Amniotic stem cell (primary cell): ENCODE measurements at places on chromosomes 4 and X.

GRCh38 chr4:65719635-65720034 is 49.3 kb upstream of the EPHA5 start:
- DNase-seq: no peak

DNA sequence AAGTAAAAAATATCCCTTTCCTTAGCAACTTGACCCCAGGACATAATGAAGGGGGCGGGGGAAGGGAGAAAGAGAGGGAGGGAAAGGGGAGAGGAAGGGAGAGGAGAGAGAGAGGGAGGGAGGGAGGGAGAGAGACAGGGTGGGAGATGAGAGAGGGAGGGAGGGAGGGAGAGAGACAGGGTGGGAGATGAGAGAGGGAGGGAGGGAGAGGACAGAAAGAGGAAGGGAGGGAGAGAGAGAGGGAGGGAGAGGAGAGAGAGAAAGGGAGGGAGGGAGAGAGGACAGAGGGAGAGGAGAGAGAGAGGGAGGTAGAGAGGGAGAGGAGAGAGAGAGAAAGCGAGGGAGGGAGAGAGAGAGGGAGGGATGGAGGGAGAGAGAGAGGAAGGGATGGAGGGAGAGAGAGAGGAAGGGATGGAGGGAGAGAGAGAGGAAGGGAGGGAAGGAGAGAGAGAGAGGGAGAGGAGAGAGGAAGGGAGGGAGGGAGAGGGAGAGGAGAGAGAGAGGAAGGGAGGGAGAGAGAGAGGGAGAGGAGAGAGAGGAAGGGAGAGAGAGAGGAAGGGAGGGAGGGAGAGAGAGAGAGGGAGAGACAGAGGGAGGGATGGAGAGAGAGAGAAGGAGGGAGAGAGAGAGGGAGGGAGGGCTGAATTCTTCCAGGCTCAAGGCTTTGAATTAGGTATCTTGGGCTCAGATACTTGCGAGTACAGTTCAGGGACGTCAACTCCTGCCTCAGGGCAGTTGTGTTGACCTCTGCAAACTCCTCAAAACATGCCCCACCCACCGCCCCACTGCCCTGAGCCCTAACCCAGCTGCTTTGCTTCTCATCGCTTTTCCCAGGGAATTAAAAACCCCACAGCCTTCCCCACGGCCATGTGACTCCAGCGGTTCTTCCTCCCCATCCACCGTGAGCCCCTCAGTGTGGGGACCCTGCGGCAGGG is 40.0 kb upstream of the ADRA2C start:
- no peak for DNase-seq

DNA sequence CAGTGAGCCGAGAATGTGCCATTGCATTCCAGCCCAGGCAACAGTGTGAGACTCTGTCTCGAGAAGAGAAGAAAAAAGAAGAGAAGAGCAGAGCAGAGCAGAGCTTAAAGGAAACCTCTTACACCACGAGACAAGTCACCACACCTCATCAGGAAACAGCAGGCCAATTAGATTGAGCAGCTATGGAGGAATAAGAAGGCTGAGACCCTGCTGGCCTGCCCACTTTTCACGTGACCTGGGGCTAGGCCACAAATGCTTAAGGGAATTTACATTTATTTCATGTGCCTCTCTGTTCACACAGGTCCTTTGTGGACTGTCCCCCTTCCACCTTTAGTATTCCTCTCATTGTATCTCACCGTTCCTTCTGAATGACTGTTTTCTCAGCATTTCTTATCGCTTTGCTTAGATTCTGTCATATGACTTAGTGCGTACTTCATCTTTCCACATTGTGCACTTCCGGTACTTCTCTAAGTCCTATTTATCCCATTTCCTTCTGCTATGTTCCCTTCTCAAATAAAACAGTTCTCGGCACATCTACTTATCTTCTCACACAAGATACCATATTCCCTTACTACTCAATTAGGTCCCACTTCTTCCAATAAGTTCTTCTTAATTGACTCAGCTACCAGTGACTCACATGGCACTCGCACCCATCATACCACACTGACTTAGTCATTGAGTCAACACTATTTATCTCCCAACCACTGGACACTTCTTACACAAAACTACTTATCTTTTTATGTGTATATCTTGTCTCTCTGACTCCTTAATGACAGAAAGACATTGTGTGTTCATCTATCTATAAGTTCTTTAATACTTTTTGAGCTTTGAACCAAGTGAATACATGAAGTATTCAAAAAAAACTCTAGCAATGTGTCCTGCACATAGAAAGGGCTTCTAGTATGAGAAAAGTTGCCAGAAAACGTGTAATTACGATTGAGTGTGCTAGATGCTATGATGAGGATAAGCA is 11.0 kb downstream of the CUL4B start:
- peak; percentile 28 for DNase-seq

GRCh38 chr4:150302553-150302952 is 224.3 kb downstream of the DCLK2 start:
- peak; percentile 75 for DNase-seq

GRCh38 chr4:78937837-78938236 is 1.4 kb downstream of the PAQR3 start:
- DNase-seq: no peak

- DNase-seq: no peak
These were observed 35.0 kb upstream of the MXD4 start for GRCh38 chr4:2296631-2297601.

DNA sequence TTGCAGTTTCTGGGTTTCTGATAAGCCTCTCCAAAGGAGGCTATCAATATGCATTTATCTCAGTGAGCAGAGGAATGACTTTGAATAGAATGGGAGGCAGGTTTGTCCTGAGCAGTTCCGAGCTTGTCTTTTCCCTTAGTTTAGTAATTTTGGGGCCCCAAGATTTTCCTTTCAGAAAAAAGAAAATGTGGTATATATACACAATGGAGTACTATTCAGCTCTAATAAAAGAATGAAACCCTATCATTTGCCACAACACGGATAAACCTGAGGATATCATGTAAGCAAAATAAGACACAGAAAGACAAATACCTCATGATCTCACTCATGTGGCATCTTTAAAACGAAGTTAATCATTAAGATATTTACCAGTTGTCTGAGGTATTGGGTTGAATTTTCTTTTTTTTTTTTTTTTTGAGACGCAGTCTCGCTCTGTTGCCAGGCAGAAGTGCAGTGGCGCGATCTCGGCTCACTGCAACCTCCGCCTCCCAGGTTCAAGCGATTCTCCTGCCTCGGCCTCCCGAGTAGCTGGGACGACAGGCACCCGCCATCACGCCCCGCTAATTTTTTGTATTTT is 540 bp downstream of the ZNF721 start:
- DNase-seq: no peak

GRCh38 chr4:182931691-182932345 is 14.6 kb upstream of the DCTD start:
- DNase-seq: no peak

- DNase-seq: peak; percentile 3
These were observed 130.3 kb downstream of the ADGRA3 start for GRCh38 chr4:22385611-22386011.

GRCh38 chr4:156401371-156401770 is 447.7 kb upstream of the CTSO start:
- DNase-seq: no peak

- DNase-seq: no peak
These were observed 85.4 kb downstream of the AFAP1 start for GRCh38 chr4:7854216-7854615.

DNA sequence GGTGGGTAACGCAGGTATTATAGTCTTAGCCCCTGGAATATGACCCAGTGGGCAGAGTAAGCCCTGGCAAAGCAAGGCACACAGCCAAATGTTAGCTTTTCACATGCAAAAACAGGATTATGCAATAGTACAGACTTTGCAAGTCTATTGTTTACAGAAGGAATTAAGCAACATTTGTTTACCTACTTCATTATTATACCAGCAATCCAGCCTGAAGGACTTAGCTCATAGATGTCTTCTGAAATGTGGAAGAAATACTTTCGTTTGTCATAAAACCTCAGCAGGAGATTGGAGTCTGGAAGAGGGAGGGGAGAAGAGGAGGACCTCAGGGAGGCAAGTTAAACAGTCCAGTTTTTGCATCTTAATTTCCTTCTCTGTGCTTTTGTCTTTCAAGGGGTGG is 226.7 kb upstream of the CENPE start:
- no peak for DNase-seq

DNA sequence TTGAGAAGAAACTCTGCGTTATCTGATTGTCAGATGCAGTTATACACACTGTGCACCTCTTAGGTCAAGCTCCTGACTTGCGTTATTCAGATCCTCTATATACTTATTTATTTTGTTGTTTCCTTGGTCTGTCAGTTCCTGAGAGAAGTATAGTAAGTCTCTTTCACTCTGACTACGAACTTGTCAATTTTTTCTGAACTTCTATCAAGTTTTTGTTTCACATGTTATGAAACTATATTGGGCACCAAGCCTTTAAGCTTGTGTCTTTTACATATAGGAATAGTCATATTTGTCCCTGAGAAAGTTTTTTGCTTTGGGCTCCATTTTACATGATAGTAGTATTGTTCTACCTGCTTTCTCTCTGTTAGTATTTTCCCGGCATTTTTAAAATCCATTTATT is 31.7 kb downstream of the ZNF275 start:
- no peak for DNase-seq

DNA sequence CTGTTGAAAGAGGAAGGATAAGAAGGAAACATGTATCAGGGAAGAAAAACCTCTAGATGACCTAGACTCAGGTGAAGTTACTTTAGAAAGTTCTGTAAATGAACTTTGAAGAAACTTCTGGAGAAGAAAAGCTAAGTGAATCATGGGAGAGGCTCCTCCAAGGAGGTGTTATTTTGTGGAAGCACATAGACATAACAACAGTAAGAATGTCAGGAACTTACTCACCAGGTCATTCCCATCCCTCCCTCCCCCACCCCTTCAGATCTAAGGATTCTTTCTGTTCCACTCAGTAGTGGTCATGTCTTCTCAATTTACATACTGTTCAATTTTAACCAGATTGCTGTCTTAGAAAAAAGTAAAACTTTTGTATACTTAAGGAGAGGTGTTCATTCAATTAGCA is 310.5 kb upstream of the DDX53 start:
- DNase-seq: no peak

DNA sequence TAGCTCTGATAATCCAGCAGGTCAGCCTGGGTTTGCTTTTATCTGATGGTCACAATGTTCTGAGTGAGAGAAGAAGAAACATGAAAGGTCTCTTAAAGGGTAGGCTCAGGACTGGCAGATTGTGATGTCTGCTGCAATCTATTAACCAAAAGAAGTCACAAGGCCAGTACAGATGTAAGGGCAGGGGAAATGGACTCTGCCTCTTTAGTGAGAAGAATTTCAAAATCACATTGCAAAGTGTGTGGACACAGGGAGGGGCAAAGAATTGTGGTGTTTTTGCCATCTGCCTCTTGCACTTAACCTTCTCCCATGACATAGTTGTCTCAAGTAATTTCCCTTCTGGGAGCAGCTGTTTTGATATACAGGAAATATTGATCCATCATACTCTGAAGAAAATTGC is 40.9 kb downstream of the IL1RAPL1 start:
- no peak for DNase-seq

GRCh38 chr4:151409470-151410313 is 716 bp downstream of the FHIP1A start:
- DNase-seq: no peak
